ENCODE measurements at places on chromosomes 13 and 19.

DNA sequence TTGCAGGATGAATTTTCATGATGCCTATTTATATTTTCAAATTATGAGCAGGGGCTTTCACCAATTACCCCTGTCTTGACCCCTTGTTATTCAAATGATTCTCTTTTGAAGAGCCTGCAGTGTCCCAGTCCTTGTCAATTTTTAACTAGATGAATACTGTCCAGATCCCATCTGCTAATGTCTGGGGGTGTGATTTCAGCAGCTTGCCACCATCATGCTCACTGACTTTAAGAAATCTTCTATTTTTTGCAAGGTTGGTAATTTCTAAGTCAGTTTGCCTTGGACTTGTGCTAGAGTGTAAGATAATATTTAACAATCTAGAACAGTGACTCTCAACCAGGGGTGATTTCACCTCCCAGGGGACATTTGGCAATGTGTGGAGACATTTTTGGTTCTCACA, 106.0 kb downstream of the CACNA1A start:
- no peak for DNase-seq

- no peak for DNase-seq
Measured at GRCh38 chr13:101567841-101568240, 115.4 kb downstream of the ITGBL1 start.

DNA sequence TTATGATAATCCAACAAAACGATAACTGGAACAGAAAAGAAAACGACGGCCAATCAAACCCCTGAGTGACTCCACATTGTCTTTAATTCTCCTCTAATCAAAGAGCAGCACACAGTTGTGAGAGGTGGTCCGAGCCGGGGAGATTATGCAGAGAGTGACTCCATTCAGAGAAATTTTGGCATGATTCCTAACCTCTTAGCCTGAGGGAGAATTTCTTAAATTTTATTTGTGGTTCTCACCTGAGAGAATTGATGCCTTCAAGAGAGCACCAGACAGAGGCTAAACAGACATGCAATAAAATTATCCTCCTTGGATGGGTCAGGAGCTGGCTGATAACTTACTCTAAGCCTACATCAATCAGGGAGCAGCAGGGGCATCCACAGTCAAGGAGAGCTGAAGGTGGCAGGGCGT, 310.0 kb upstream of the KLF12 start:
- DNase-seq = peak; percentile 27

DNA sequence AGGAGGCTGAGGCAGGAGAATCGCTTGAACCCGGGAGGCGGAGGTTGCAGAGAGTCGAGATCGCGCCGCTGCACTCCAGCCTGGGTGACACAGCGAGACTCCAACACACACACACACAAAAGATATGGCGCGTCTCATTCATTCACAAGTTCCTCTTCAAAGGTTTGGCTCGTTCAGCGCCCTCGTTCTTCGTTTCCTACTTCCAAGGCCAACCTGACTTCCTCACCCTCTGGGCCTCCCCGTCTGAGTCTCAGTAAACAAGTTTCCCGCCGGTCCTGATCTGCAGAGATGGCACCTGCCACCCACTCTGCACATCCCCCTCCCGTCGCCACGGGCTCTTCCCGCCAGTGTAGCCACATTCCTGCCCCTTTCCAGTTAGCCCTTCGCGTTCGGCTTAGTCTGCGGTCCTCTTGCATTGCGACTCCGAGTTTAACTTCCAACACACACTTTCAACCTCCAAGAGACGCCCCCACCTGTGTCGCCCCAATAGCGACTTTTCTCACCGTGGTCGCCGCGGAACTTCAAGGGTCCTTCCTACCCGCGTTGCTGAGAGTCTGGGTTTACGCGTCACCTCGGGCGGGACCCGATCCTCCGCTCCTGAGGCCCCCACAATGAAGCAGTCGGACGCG, 1.3 kb upstream of the BSG start:
- peak; percentile 73 for DNase-seq

GRCh38 chr13:60094385-60095088, 69.2 kb downstream of the DIAPH3 start:
- no peak for DNase-seq

DNA sequence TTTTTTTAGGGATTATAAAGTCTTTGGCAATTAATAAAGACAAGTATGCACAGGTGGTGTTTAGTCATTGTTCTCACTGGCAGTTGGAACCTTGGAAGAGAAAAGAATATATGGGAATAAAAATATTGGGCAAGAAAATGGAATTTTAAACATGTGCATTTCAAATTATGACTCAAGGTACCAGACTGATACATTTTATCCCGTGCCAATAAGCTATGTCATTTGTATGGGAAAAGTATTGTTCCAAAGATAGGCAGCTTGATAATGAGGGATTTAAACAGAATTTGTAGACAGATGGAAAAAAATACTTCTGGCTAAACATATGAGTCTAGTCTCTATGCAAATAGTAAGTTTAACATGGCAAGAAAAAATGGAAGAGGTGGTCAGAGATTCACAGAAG, 169.5 kb upstream of the UFM1 start:
- no peak for DNase-seq

DNA sequence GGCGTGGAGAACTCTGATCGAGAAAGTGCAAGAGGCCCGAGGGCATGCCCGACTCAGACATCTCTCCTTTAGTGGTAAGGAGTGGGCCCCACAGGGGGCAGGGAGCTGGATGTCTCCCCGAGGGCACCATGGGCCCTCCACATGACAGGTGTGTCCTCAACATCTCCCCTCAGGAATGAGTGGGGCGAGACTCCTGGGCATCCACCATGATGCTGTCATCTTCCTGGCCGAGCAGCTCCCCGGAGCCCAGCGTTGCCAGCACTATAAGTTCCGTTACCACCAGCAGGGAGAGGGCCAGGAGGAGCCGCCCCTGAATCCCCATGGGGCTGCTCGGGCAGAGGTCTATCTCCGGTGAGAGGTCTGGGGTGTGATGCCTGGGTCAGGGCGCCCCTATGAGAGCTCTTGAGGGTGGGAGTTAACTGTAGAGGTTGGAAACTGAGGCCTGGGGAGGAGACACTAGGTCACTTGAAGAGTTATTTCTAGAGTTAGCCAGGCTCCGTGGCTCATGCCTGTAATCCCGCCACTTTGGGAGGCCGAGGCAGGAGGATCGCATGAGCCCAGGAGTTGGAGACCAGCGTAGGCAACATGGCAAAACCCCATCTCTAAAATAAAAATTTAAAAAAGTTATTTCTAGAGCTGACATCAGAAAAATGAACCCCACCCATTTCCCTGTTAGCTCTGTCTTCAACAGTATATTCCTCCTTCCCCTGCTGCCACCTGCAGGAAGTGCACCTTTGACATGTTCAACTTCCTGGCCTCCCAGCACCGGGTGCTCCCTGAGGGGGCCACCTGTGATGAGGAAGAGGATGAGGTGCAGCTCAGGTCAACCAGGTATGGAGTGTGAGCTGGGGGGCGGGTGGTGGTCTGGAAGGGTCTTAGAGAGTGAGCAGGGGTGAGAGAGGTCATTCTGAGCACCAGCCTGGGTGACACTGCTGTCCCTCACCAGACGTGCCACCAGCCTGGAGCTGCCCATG, 5.1 kb downstream of the IGFLR1 start:
- DNase-seq = no peak

DNA sequence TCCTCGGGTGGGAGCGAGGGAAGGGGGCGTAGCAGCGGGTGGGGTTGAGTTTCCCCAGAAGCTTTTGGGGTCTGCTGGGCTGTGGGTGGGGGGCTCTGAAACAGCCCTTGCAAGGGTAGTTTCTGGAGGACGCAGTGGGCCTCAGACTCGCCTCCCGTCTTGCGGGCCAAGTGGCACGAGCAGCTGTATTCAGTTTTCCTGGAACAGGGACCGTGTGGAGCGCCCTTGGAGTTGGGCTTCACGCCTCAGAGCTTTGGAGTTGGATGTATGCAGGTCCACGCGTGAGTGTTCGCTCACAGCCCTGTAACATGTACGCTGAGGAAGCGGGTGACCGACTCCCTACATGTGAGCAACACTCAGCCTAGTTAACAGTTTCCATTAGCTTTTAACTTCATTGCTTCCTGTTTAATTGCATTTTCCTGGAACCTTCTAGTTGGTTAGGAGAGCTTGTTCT, 603 bp downstream of the TM9SF2 start:
- DNase-seq = no peak

- no peak for DNase-seq
Measured at GRCh38 chr13:25923217-25924085, 128.4 kb downstream of the SHISA2 start.

DNA sequence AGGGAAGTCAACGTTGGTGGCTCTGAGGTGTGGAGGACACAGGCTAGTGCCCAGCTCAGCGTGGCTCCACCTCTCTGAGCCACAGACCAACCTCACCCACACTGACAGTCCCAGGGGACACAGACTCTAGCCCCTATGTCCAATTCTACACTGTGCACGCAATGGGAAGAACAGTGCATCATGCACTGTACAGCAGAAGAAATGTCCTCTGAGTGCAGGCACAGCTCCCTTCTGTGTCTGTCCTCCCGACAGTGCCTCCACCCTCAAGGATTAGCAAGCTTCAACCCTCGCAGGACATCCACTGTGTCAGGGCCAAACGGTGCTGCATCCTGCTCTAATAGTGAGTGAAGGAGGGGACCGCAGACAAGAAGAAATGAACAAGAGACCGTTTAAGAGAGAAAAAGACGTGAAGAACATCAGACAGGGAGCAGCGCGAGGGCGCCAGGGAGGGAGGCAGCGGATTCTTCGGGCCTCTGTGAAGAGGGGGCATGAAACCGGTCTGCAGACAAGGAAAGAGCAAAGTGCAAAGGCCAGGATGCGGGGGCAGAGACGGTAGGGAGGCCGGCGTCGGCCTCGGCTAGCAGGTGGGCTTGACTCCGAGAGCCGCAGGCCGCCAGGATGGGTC, 681 bp downstream of the ZNF837 start:
- DNase-seq = no peak

- DNase-seq = no peak
Measured at GRCh38 chr19:1066251-1066747, 668 bp upstream of the ARHGAP45 start.

- no peak for DNase-seq
Measured at GRCh38 chr13:82070416-82070815, 1729.5 kb upstream of the SPRY2 start.

DNA sequence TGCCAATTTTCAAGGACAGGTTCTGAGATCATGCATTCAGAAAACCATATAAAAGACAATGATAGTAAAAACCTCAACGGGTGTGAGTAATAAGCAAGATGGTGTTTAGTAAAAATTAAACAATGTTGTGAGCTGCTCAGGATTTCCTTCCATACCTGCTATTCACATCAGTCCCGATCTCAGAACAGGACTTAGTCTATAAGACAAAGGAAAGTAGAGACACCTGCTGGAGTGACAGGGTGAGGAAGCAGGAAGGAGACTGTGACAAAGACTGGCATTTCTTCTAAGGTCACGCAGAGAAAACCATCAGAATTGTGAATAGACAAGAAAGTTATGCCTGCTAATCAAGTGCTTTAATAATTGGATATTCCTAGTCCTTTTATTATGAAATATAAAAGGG, 648.0 kb downstream of the DACH1 start:
- DNase-seq = peak; percentile 65

GRCh38 chr19:21586311-21587116, 81.1 kb downstream of the ZNF429 start:
- no peak for DNase-seq

GRCh38 chr19:1170938-1171754, 2.9 kb downstream of the SBNO2 start:
- peak; percentile 56 for DNase-seq

DNA sequence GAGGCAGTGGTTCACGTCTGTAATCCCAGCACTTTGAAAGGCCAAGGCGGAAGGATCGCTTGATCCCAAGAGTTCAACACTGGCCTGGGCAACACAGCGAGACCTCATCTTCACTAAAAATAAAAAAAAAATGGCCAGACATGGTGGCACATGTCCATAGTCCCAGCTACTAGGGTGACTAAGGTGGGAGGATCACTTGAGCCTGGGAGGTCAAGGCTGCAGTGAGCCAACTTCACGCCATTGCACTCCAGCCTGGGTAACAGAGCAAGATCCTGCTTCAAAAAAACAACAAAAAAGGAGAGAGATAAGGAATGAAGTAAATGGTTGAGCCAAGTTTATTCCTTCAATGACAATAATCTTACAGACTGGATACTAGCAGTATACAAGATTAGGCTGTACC, 21.3 kb downstream of the TBC1D4 start:
- DNase-seq = no peak

DNA sequence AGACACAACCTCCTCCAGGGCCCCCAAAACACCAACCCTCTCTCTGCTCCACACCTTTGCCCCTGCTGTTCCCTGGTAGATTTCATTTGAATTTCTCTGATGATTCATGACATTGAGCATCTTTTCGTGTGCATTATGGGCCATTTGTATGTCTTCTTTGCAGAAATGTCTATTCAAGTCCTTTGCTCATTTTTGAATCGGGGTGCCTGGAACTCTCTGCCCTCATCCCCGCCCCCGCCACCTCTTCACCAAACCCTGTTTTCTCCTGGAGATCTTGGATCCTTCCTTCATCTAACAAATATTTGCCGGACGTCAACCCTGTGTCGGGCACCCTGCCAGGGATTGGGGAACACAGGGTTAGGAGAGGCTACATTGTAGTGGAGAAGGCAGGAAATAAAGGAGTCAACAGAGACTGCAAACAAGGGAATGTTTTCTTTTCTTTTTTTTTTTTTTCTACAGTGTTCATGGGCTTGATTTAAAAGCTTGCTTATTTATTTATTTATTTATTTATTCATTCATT, 25.5 kb upstream of the SLC1A5 start:
- DNase-seq = no peak

- no peak for DNase-seq
Measured at GRCh38 chr19:40705362-40705651, 11.4 kb downstream of the COQ8B start.

DNA sequence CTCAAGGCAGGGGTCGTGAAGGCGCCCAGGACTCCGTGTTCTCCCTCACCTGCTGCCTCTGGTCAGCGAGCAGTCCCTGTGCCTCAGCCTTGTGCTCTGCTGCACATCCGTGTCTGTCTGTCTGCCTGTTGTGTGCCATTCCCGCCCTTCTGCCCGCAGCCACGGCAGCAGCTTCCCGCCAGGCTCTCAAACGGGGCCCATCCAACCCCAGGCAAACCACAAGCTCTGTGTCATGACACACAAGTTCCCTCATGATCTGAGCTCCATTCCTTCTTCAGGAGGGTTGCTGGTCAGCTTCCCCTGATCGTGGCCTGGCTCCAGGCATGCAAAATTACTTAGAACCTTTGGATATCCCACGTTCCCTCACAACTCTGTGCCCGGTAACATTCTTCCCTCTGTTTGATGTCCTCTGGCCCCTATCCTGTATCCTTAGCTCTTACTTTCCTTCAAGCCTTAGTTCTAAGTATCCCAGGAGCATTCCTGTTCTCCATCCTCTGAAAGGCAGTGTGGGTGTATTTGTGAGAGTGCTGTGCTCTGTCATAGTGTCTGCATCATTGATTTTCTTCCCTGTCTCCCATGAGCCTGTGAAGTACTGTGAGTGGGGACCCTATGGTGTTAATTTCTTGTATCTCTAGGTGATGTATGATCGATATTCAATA, 3.2 kb downstream of the GPR183 start:
- no peak for DNase-seq

DNA sequence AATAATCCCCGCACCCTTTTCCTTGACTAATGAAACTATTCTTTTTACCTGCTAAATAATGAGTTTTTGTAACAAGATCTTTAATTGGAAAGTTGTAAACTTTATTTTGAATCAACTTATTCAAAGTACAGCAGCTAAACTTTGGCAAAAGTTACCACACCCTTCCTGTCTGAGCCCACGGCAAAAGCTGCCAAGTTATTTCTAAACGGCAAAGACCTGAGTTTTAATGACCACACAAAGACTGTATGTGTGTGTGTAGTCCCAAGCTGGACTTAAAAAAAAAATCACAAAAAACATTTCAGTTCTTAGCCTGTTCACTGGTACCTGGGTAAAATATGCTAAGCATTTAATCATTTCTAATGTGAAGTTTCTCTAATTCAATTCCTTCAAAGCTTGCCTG, 60.7 kb downstream of the ZAR1L start:
- DNase-seq = no peak

GRCh38 chr13:41837629-41838028, 123.3 kb downstream of the VWA8 start:
- DNase-seq = no peak

Measured in COR-L47 (cell line).